ENCODE measurements at places on chromosomes 11 and 22.
A peak's percentile ranks its signal among the peaks of the same experiment; 100 is the strongest.

DNA sequence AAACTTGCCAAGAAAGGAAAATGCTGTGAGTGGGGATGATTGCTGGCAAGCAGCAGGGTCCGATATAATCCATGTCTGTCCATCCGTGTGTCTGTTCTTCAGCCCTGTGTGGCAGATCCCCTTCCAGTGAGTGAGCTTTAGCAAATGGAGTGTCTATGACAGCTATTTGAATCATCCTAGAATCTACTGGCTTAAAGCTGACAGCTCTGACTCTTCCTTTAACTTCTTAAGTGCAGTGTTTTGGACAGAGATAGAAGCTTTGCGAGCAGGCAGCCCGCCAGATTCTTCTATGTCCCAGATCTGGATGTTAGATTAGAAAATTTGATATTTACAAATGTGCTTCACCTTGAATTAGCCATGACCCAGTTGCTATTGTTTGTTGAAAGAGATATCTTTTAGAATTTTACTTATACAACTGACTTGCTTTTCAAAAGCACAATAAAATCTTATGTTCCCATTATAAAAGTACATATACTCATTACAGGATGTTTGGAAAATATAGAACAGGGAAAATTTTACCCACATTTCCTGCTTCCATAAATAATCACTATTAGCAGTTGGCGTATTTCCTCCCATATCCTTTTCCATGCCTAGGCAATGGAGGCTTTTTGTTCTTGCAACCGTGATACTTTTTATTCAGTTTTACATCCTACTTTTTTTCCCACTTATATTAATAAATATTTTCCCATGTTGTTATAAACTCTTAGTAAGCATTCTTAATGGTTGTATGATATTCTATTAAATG lies 124.5 kb downstream of the COMMD9 start:
- peak; percentile 69 for DNase-seq

- DNase-seq, result no peak
Observed at GRCh38 chr11:70912226-70912840, 340.0 kb downstream of the SHANK2 start.

DNA sequence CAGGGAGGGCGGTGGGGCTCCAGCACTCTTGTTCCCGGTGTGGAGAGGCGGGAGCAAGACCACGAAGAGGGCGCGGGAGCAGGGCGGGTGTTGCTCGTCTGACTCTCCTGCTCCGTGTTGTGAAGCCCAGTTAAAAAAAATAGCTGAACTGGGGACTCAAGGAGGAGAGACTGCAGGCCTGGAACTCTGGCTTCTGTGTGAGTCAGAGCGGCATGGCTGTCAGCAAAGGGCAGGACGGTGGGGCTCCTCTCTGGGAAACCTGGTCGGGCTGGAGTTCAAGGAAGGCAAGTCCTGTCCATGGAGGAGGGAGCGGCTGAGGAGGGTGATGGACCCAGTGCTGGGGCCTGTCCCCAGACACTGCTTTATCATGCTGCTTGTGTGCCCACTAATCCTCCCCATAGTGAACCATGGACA lies 152.3 kb downstream of the FEZ1 start:
- peak; percentile 14 for DNase-seq

- DNase-seq, result no peak
Observed at GRCh38 chr22:35409783-35410662, 10.1 kb downstream of the MCM5 start.
